Sciatic nerve (tissue), 2 donors: ENCODE measurements at places on chromosomes 7 and 10. TPM values are rescaled to one million over a fixed set of nuclear protein-coding genes. Genes with fewer than 3 reads are reported as not detected.

- DNase-seq = peak; percentile 64
These were observed at the start of gene AMPH for GRCh38 chr7:38630720-38631673. Gene AMPH (minus strand): TSS chr7:38631373. CDS start chr7:38631351, 22 bp downstream.

DNA sequence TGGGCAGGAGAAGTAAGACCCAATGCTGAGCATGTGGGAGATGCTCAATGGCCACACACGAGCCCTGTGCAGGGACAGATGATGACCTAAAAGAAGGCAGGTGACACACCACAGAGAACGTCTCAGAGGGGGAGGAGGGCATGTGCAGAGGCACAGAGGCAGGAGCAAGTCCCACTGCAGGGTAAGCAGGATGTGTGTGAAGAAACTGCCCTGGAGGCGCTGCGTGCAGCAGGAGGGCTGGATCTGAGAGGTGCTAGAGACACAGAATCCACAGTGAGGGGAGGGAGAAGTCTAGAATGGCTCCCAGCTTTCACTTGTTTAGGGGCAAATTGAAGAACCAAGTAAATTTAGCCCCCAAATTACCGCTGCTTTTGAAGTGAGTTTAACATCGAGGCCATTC is 14.9 kb downstream of the DYDC2 start:
- no peak for DNase-seq

Gene LIMK1
- 17.6 TPM for total RNA-seq

DNA sequence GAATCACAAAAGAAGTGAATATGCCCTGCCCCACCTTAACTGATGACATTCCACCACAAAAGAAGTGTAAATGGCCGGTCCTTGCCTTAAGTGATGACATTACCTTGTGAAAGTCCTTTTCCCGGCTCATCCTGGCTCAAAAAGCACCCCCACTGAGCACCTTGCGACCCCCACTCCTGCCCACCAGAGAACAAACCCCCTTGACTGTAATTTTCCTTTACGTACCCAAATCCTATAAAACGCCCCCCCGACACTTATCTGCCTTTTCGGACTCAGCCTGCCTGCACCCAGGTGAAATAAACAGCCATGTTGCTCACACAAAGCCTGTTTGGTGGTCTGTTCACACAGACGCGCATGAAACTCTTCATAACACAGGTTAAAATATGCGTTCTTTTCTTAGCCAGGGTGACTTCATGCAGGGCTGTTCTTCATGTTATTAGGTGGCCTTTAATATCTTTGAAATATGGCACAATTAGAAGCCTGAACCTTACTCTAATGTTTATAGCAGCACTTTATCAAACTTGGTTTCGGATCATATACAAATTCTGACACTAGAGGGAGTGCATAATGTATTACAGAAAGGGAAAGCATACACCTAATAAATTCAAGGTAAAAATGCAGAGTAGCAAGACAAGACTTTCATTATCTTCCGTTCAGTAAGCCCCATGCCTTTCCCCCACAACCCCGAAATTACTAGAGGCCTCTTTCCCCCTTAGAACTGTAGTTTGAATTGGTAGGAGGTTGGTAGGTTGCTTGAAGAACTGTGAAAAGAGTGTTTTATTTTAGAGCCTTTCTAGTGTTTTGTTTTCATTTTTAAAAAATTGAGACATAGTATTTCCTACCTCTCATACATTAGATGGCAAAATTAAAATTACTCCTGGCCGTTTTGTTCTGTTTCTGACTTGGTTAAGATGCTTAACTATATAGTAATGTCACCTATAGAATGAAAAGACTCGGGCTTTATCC is 117.9 kb downstream of the NPY start:
- DNase-seq = no peak

DNA sequence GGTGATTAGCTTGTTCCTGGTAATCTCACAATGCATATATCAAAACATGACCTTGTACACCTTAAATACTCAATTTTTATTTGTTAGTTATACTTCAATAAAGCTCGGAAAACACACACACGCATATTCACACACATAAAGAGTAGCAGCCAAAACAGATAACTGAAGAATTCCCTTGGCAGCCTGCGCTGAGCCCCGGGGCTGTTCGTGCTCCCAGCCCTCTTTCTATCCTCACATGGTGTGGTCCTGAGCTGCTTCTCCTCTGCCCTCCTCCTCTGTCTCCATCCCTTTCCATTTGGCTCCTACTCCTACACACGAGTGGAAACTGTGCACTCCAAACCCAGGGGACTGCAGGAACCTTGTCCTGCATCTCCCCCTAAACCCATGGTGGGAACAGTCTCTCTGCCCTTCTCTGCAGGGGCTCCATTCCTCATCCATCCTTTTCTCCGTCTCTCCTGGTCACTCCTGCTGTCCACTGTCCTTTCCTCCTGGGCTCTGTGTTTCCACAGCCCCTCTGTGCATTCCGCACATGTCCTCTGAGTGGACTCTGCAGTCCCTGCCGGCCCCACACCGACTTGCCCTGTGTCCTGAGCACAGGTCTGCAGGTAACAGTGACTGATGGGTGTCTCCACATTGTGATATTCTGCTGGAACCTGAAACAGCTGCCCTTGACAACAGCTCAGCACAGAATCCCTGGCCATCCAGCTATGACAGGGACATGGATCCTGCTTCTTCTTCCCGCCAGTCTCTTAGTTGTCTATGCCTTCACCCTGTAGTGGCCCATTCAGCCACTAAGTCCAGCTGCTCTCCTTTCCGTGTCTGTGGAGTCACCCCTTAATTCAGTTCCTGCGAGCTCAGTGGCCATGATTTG is 216.8 kb upstream of the ZNF32 start:
- no peak for DNase-seq

DNA sequence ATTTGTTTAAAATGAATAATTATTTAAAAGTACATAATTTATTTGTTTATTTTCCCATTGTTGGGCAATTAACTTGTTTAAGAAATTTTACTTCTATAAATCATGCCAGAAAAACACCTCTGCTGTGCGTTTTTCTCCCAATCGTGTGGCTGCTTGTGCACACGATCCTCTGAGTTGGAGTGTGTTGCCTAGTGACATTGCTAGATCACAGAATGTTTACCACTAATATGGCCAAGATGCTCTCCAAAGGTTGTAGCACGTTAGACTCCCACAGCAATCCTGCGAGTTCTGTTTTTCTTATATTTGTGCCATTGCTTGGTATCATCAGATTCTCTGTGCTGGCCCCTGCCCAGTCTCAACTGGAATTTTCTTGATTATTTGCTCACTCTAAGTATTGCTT is 207.1 kb upstream of the ADCY1 start:
- no peak for DNase-seq

DNA sequence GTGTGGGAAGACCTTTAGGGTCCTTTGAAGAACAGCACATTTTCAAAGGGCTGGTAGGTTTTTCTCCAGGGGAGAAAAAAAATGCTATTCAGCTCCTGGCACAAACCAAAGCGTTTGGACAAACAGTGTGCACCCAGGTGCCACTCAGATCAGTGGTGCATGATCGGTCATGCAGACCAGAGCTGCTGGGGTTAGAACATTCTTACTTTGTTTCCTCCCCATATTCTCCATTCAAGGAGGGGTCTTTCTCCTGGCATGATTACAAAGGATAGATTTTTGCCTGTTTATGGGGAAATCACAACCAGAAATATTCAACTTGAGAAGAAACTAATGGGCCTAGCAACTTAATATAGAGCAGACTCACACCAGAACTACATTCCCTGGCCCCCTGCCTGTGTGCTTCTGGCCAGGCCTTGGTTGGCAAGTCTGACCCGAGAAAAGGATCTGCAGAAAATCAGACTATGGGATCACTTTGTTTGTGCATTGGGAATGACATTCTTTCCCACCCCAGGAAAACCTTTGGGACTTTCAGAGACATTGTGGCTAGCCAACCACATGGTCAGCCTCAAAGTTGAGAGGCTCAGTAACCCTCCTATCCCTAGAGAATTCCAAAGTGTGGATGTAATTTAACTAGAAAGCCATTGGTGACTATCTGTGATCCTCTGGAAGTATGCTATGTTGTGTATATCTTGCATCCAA is 82.3 kb upstream of the FGL2 start:
- no peak for DNase-seq

GRCh38 chr7:130441408-130441869 is 623 bp upstream of the CEP41 start:
- DNase-seq = no peak

GRCh38 chr7:154620141-154620755 is 382.7 kb downstream of the PAXIP1 start:
- DNase-seq = no peak

Gene PRSS37
- not detected for total RNA-seq
